Stimulated activated effector memory CD8-positive, alpha-beta T cell treated with anti-CD3 and anti-CD28 coated beads, Interleukin-12 subunit alpha, Interleukin-12 subunit beta, amount 100 ng/mL, for 72 hours (primary cell): ENCODE measurements at places on chromosomes 2 and 18.

- DNase-seq = no peak
Observed at GRCh38 chr2:171524018-171524401, 1.7 kb downstream of the CYBRD1 start.

DNA sequence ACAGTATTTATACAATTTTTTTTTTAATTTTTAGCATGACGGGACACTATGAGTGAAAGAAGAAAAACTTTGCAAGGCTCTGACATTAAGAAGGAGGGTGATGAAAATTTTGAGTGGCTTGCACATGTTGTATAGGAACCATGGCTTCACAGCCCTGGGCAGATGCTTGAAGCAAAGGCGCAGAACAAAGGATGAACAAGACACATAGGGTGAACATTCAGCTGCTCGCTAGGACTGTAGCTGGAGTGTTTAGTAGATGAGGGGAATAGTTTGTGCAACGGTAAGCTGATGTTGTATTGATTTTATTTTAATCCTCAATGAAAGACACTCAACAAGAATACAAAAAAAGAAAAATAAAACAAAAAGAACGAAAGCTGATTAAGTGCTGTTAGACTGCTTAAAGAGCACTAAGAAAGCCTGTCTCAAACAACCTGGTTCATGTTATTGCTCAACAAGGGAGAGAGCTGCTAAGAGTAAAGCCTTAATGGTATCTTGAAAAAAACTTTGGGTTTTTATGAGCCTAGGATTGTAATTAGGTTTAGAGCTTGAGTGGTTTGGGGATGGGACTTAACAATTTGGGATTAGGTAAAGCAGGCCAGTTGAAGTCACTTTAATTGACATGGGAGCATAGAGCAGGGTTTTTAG, 41.2 kb upstream of the GCFC2 start:
- no peak for DNase-seq

- DNase-seq = no peak
Observed at GRCh38 chr2:191382801-191383200, 137.6 kb downstream of the MYO1B start.

GRCh38 chr2:11876889-11877288, 130.5 kb downstream of the LPIN1 start:
- no peak for DNase-seq

DNA sequence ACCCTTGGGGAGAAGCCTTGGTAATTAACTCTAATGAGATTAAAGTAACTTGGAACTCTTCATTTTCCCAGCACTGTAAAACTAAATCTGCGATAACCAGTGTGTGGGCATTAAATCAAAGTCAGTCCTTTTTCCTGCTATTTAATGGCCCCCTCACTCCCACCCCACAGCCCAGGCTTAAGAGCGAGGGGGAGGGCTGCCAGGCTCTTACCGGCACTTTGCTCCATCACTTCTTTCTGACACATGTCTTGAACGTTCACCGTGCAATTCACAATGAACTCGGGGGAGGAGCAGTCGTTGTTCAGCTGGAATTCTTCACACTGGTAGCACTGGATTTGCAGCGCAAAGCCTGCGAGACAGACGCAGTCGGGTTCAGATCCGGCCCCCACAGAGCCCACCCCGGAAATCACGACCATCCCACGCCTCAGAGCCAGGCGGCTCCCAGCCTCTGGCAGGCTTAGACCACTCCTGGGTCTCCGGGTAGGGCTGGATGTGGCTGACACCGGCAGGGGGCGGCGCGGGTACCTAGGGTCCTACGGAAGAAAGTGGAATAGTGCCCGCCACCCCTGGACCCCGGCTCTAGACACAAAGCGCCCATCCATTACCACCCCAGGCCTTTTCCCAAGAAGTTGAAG, 1.7 kb downstream of the LYPD1 start:
- no peak for DNase-seq

- DNase-seq = no peak
Observed at GRCh38 chr18:50644807-50645206, 84.9 kb downstream of the MAPK4 start.

DNA sequence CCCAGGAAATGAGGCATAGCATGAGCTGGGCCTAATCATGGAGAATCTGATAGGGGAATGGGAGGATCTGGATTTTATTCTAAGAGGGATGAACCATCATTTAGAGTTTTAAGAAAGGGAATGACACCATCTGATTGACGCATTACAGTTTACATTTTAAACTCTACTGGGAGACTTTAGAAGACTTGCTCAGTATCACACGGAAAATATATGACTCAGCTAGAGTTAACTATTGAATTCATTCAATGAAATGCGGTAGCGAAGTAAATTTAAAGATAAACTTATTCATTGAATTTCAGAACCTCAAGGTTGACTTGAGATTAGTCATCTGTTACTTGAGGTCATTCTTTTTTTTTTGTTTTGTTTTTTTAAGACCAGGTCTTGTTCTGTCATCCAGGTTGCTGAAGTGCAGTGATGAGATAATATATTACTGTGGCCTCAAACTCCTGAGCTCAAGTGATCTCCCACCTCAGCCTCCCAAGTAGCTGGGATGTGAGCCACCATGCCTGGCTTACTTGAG, 25.0 kb downstream of the MC4R start:
- no peak for DNase-seq

DNA sequence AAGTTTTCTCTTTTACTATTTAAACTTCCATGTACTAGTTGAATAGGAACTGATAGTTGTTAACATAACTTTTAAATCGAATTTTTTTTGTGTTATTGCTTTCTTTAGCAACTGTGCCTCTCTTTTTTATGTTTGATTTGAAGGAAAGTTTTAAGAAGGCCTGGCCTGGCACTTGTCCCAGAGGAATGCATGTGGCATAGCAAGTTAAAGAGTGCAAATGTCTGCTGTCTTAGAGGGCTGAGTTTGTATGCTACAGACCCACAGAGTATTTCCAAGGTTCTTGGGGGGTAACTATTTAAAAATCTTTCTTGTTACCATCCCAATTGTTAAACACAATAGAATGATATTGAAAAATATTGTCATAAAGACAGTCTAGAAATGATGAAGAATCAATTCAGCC, 47.0 kb downstream of the MTCL1 start:
- DNase-seq = no peak

GRCh38 chr2:85790032-85790431, 36.2 kb downstream of the ATOH8 start:
- DNase-seq = no peak

DNA sequence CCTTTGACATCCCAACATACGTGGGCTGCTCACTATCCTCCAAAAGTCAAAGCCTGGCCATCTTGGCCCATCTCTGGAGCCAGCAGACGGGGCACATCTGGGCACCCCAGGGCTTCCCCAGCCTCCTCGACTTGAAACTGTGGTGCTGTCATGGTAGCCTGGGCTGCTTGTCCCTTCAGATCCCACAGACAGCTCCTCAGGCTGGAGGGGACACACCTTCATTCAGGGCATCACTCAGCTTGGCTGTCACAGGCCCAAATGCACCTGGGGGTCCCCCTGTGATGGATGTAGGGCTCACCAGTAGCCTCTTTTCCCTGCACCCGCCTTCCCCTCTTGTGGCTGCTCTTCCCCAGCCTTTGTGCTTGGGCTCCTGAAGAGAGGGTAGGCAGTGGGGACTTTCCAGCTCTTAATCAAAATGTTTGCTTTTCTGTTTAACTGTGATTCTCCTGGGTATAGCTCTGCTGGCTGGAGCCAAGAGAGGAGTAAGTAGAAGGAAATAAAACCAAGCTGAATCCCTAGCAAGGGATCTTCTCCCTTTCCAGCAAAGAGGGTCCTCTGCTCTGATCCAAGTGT, 92.3 kb downstream of the GYPC start:
- DNase-seq = no peak

- no peak for DNase-seq
Observed at GRCh38 chr2:195612611-195613495, 44.2 kb upstream of the SLC39A10 start.

DNA sequence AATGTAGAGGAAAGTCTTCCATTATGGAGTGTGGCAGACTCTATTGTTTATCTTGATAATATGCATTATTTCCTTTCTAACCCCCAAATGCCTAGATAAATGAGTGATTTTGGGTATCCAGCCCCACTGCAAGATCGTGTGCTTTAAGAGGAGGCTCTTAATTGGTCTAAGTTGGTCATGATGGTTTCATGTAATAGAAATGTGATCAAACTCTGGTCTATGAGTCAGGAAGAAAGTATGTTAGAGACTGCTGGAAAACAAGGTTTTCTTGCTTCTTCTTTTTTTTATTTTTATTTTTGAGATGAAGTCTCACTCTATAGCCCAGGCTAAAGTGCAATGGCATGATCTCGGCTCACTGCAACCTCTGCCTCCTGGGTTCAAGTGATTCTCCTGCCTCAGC, 344.5 kb upstream of the TNP1 start:
- DNase-seq = no peak

GRCh38 chr2:8641301-8641965, 40.4 kb upstream of the ID2 start:
- DNase-seq = no peak

DNA sequence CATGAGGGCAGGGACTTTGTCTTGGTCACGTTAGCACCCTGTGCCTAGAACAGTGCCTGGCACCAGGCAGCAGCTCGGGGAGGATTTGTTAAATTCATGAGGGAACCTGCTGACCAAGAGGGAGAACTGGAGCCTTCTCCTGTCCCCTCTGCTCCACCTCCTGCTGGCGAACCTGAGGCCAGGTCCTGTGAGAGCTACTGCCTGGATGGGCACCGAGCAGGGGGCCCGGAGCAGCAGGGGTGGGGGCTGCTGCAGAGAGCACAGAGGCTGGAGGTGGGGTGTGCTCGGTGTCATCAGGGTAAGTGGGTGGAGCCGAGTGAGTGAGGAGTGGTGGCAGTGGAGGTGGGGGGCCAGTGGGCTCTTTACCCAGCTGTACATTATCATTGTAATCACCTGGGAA, 52.1 kb upstream of the FAHD2A start:
- DNase-seq = no peak

- no peak for DNase-seq
Observed at GRCh38 chr18:12336171-12336613, 28.2 kb downstream of the TUBB6 start.

DNA sequence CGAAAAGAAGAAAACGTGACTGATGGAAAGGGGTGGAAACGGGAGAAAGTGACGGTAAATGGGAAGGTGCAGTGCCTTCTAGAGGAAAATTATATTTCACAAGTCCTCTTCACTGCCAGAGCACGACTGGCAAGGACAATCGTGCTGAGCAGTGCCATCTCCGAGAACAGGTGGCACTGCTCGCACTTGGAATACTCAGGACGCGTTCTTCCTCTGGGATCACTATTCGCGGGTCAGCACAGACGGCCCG, 364 bp downstream of the STAT1 start:
- no peak for DNase-seq

DNA sequence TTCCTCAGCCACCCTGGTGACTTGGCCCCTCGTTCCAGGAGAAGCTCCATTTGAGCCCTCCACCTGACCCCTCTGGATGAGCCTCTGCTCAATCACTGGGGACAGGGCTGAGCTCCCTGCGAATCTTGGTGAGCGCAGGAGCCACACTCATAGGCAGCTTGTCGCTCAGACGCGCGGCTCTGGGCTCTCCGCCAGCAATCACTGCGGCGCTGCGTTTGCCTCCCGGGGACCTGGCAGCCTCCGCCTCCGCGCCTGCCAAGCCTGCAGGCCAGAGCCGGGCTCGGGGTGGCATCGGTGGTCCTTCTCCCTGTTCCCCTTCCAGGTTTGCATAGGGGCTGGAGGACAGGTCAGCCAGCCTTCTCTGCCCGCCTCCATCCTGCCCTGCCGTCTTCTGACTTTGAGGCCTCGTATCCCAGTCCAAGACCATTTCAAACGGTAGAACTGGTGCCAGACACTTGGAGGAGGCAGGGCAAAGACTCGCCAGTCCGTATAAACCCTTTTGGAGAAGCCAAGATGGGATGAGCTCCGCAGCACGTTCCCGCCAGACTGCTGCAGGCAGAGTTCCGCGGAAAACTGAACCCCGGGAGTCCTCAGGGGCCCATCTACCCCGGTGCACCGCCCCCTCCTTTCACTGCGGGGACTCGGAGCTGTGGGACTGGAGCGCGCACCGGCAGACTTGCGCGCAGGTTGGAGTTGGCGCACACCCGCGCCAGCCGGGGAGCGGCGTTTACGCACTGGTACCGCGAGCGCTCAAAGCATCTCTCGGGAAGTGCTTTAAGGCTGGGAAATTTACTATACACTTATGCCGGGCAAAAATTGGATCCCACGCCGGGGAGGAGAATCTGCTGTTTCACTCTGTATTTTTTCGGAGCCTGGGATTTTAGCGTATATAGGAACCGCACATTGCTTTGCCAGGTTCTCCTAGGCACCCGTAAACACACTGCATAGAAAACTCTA, 1.1 kb upstream of the TACR1 start:
- no peak for DNase-seq

DNA sequence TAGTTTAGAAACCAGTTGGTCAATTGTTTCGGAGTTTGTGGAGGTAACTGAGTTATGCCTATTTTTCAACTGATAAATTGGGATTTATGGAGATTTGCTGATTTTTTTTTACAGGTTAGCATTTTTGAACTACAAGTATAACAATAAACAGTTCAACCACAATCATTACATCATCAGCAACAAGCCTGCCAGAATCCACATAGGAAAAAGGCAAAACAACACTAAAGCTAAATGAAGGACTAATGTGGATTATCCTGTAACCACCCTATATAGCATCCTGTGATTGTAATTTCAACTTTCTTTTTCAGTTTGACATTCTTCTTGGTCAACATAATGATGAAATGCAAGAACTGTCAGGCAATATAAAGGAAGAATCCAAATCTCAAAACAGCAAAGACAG, 76.5 kb downstream of the CCDC102B start:
- DNase-seq = no peak

GRCh38 chr2:120653046-120653445, 82.6 kb upstream of the GLI2 start:
- no peak for DNase-seq
